ENCODE measurements at places on chromosomes 6 and 20.

DNA sequence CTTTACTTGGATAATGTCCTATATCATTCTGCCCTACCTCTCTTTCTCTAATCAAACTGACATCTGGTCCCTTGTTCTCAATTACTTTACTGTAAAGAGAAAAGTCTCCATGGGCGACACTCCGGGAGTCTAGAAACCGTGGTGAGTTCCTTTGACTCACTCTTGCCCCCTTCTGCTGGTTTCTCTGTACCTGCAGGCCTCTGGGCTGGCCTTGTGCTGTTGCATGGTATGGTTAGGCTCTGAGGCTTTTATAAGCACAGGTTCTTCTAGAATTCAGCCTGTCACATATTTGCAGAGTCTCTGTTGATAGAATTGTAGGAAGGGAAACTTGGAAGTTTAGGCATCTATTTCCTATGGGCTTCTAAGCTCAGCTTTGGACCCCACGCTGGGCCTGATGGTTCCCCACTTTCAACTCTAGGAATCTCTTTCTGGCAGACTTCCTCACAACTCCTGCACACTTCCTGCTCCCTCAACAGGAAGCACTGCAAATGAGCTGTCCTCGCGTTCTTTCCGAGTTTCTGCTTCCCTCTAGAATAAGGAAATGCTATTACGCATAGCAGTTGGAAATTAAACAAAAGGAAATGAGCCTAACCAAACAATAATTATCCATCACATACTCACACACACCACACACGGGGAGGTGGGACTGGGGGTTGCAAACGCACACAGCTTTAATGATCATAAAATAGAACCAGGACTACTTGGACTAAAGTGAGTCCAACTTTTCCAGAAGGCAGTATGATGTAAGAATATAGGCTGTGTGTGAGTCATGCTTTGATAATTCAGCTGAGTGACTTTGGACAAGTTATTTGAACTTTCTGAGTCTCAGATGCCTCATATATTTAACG lies 683.3 kb downstream of the QKI start:
- DNase-seq = no peak

- DNase-seq = no peak
Observed at GRCh38 chr6:157514659-157515496, 133.9 kb downstream of the ZDHHC14 start.

GRCh38 chr6:15522026-15522425 lies 140.8 kb downstream of the DTNBP1 start:
- DNase-seq = no peak

DNA sequence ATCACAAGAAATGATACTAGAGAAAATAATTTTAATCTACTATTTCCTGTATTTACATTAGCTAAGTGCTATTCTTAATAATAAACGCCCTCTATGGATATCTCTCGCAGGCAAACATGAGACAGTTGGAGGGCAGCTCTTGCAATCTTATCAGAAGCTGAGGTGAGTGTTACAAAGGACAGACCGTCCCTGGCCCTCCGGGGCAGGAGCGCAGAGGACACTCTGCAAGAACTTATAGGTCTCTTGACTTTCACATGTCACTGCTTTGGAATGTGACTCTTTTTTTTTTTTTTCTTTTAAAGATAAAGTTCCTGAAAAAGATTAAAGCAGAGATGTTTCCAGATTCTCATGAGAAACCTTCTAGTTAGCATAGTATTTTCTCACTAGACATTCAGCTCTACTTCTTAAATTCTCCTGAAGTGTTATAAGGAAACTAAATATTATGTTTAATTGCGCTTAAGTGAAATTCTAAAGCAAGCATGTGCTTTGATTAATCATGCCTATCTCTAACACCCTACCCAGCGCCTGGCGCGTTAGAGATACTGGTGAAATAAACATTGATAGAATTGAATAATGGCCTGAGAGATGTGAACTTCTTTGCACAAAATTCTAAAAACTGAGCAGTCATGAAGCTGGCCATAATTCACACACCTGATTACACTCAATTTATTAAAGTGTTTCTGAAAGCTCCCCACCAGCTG lies 57.4 kb downstream of the SYTL3 start:
- no peak for DNase-seq

DNA sequence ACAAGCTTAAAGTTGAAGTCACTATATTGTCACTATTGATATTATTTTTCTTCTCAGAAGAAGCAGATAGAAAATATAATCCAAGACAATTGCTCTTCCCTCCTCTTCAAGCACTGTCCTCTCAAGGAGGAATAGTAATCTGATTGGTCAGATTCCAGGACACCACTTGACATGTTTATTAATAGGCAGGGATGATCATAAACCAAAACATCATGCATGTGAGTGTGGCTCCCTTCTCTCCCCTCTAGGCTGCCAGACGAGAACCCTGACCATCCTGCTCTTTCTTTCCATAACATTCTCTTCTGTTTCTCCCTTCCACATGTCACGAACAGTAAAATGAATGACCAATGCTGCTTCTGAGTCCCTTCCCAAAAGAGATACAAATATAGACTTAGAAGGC lies 7.5 kb downstream of the ATG5 start:
- DNase-seq = no peak

DNA sequence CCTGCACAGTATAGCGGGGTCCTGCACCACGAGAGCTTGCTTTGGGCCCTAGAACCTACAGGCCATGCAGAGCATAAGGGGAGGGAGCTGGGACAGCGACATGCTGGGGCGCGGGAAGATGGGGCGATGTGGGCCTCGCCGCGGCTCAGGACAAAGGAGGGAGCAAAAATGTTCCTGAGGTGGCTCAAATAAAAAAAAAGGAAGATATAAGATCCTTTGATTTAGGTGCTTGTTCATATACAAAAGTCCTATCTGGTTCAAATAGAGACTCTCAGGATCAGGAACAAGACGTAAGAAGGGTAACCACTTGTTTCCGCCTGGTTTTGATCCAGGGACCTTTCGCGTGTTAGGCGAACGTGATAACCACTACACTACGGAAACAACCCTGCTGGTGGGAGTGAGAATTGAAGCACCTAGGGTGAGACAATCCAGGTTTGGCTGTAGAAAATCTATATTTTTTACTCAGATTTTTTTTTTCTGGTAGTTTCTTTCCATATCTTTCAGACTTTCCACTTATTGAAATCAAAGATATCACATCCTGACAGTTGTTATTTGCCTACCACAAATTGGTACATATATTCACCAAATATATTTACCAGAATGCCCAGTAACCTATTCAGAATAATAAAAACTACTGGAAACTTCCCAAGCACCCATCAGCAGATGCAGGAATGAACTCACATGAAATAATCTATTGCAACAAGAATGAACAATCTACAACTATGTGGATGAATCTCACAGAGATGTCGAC lies 177.9 kb upstream of the ZNF184 start:
- no peak for DNase-seq

DNA sequence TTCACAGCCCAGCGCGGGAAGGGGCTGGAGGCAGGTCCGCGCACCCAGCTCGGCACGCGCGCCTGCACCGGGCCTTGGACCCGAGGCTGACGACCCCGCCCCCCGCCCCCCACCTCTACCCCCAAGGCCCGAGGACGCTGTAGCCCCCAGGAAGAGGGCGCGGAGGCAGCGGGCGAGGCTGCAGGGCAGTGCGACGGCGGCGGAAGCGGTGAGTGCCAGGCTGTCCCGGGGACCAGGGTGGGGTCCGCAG lies 1.2 kb downstream of the LIME1 start:
- DNase-seq = no peak

DNA sequence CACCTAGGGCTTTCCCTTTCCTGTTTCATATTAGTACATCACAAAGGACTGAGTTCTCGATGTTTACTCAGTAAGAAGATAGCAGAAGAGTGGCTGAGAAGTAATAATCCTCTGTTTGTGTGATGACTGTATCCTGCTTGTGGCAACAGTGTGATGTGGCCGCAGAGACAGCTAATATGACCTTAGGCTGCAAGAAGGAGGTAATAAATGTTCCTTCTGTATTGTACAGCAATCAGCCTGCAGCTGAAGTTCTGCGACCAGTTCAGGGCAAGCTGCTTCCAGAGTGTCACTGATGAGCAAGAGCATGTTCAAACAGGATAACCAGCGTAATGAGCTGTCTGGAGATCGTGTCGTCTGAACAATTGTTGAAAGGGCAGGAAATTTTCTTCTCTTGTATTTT lies 70.9 kb downstream of the OPN5 start:
- DNase-seq = no peak

DNA sequence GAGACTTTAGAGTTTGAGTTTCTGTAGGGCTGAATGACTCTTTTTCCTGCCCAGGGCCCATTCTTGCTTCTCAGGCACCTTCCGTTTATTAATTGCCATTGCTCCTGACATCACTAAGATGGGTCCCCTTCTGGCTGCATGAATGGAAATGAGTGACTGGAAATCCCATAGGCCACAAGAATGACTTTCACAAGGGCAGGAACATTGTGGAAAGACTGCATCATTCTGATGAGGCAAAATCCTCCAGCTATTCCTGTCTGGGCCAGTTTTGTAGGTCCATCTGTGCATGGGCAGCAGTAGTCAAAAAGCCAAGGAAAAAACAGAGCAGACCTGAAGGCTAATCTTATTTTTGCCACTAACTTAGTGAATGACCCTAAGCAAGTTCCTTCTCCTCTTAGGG lies 19.3 kb downstream of the TMEM74B start:
- DNase-seq = no peak

GRCh38 chr6:53336070-53336469 lies 12.7 kb downstream of the ELOVL5 start:
- no peak for DNase-seq

DNA sequence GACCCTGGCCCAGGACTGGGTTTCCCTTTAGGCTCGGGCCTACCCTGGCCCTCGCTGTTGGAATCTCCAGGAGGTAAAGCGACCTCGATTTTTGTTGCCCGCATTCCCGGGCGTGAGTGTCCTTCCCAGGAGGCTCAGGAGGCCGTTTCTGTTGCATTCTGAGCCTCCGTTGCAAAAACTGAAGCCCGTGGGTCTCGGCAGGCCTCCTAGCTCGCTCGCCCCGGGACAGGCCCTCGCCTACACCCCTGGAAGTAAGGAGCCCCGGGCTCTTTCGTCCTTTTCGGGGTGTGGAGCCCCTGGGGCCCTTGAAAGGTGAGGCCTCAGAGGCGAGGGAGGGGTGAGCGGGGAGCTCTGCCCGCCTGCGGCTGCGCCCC lies 2.3 kb downstream of the NR2E1 start:
- no peak for DNase-seq

DNA sequence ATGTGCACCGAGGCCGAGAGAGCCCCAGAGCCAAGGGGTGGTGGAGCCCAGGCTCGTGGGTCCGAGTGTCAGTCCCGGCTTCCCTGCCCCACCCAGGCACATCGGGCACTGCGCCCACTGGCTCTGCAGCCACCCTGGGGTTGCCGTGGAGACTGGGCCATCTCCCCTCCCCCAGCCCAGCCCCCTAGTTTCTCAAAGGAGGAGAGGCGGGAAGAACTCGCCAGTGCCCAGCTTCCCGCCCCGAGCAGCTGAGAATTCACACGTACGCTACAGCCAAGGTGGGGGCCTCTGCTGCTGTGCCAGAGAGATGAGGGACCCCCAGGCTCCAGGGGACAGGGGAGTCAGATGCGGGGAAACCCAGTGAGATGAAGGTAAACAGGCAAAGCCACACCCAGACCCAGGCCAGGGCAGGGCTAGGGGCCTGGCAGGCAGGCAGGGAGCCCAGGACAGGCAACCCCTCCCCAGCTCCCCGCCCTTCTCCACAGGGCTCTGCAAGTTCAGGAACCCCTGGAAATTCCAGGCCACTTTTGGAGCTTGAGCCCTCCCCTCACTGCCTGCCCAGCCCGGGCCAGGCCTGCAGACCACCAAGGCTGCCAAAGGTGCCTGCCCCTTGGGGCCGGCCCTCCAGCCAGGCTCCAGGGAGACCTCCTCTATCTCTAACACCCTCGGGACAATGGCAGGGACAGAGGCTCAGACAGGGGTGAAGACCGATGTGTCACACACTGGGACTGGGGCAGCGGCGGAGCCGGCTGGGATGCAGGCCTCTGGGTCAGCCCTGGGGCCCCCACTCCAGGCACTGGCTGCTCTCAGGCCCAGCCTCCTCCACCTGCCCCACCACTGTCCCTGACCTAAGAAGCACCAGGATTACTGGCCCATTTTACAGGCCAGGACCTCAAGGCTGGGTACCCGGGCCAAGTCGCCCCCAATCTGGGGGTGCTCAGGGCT lies 6.0 kb downstream of the LAMA5 start:
- no peak for DNase-seq

- DNase-seq = no peak
Observed at GRCh38 chr20:39909447-39909846, 779.6 kb downstream of the MAFB start.

DNA sequence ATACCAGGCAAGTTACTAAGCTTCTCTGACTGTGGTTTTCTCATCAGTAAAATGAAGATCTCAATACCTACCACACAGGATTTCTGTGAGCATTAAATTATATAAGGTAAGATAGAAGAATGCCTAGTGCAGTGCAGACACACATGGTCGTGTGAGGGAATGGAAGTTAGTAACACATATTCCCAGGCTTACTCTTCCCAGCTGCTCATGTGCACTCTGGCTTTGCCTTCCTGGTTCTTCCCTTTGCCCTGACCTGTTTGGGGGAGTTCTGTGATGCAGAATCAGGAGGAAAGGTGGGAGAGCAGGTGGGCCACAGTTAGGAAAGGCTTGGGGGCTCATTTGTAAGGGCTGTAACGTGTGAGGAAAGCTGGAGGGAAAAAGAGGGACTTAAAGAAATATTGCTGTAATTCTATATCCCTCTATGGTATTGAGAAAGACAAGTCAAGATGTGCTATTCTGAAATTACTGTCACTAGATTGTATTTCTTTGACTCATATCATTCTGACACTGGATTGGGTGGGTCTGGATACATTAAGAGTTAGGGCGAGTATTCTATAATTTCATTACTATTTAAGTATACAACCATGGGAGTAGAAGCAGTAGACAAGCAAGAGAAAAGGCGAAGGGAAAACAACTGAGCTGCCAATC lies 47.7 kb downstream of the FYN start:
- DNase-seq = no peak

- no peak for DNase-seq
Observed at GRCh38 chr6:29525311-29525639, 34.3 kb downstream of the UBD start.

GRCh38 chr20:48802647-48803046 lies 25.2 kb downstream of the PREX1 start:
- no peak for DNase-seq

DNA sequence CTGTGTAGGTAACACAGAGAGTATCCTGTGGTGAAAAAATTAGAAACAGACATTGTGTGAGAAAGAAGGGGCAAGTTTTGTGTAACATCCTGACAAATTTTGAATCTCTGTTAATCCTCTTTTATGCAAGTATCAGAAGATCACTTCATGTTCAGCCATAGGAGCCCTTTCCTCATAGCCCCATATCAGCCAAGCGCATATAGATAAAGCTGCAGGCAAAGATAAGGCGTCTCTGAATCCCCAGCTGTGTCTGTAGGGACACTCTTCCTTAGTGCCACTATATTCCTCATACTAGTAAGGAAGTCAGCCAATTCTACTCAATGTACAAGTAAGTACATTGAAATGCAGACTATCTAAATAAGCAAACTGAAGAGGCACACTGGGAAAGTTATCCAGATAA lies 22.3 kb downstream of the HTR1E start:
- no peak for DNase-seq

DNA sequence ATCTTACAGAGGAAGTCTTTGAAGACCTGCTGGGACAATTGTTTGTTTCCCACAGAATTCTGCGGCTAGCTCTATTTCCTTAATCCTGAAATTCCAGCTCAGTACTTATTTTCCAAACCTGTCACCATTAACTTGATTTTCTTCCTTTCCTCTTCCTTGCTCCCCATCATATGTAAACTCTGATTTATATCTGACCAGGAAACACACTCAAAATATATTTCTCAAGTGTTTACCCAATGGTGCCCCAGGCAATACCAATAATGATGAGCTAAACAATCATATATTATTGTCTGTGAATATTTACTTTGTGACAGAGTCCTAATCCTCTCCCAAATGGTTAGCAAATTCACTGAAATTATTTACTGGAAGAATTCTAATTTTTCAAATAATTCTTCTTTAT lies 597.3 kb downstream of the PKHD1 start:
- DNase-seq = no peak
